ENCODE measurements at places on chromosomes 5 and 9. TPM values are rescaled to one million over a fixed set of nuclear protein-coding genes. Genes with fewer than 3 reads are reported as not detected.

The ASTN2 gene
- 4.2 TPM for total RNA-seq

The NUP188 gene
- total RNA-seq, result 102 TPM

The KCNV2 gene
- not detected for total RNA-seq

The SLC6A18 gene
- total RNA-seq, result not detected

The FCN2 gene
- not detected for total RNA-seq

The COL5A1 gene
- total RNA-seq, result 0.07 TPM

The TMEM232 gene
- total RNA-seq, result 0.30 TPM

DNA sequence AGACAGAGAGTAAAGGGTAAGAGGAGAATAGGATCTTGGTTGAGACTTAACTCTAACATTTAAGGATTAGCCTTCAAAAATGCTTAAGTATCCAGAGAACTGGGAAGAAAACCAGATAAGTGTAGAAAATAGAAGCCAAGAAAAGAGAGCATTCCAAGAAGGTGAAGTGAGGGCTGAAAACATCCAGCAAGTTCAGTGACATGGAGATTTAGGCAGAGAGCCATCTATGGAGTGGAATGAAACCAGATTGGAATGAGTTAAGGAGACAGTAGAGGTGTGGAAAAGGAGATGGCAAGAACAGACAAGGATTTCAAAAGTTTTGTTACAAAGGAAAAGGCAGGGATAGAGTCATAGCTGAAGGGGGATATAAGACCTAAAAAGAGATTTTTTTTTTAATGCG is 188.1 kb downstream of the TRPM3 start:
- H3K36me3 ChIP-seq, result no peaks in the 10 kb centered on the region
- H3K27me3 ChIP-seq, result no peaks in the 10 kb centered on the region
- no peak overlapping the region for H3K27ac ChIP-seq
- no peaks in the 10 kb centered on the region for H3K4me1 ChIP-seq
- no peak for DNase-seq

DNA sequence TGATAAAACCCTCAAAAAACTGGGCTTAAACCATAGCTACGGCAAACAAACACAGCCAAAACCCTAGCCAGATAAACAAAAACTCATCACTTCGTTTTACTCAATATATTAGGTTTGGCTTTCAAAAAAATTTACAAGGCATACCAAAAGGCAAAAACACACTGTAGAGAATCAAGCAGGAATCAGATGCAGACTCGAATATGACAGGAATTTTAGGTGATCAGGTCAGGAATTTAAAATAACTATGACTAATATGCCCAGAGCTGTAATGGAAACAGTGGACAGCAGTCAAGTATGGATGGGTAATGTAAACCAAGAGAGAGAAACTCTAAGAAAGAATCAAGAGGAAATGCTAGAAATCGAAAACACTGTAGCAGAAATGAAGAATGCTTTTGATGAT is 26.5 kb upstream of the DOCK2 start:
- H3K36me3 ChIP-seq, result peaks cover 9% of the 10 kb centered on the region
- H3K4me1 ChIP-seq, result no peaks in the 10 kb centered on the region
- no peak for DNase-seq
- H3K27me3 ChIP-seq, result peaks cover 13% of the 10 kb centered on the region
- H3K4me3 ChIP-seq, result no peak overlapping the region

DNA sequence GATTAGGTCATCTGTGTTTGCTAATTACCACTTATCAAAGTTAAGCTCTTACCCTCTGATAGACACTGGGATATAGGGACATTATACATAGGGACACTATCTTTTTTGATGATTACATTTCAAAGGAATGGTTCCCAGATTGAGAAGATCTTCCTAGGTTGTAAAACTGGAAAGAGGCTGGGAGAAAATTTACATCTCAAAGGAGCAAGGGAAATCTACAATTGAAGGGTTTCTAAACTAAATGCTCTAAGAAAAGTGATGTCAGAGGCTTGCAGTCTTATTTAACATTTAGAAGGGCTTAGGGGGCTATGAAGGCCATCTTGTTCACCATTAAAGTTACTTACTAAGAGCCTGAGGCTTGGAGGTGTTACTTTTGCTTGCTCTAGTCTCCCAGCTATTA is 242.8 kb downstream of the PRR16 start:
- no peaks in the 10 kb centered on the region for H3K36me3 ChIP-seq
- peaks cover 5% of the 10 kb centered on the region for H3K27me3 ChIP-seq
- no peak overlapping the region for H3K27ac ChIP-seq
- no peak for DNase-seq
- H3K4me3 ChIP-seq, result no peak overlapping the region
- no peaks in the 10 kb centered on the region for H3K4me1 ChIP-seq

- no peak for DNase-seq
- no peaks in the 10 kb centered on the region for H3K27me3 ChIP-seq
- H3K27ac ChIP-seq, result peak overlapping the region; percentile 16
- H3K4me1 ChIP-seq, result no peaks in the 10 kb centered on the region
Observed at GRCh38 chr5:134777366-134777765, 18.8 kb downstream of the DDX46 start.

DNA sequence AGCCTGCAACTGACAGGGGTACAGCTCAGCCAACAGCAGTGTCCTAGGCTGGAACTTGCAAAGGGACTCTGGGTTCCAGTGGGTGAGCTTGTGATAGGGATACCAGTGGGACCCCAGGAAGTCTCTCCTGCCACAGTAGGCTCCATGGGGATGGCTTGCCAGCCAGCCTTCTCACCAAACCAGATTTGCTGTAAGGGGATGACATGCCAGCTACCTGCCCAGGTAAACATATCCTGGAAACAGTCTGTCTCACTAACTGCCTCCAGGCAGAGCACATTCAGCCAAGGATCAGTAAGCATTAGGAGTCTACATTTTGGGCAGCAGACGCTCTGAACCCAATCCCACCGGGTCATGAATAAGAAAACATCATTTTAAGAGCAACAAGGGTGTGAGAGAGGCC is 49.9 kb downstream of the SIL1 start:
- H3K27ac ChIP-seq, result no peak overlapping the region
- no peaks in the 10 kb centered on the region for H3K27me3 ChIP-seq
- peaks cover 36% of the 10 kb centered on the region for H3K4me1 ChIP-seq
- H3K36me3 ChIP-seq, result no peaks in the 10 kb centered on the region
- no peak for DNase-seq
- H3K4me3 ChIP-seq, result no peak overlapping the region

GRCh38 chr9:104743376-104743985 is 4.0 kb upstream of the NIPSNAP3A start:
- DNase-seq, result peak; percentile 39
- H3K27me3 ChIP-seq, result no peaks in the 10 kb centered on the region
- H3K36me3 ChIP-seq, result peaks cover 3% of the 10 kb centered on the region
- H3K4me3 ChIP-seq, result no peak overlapping the region
- no peak overlapping the region for H3K27ac ChIP-seq
- H3K4me1 ChIP-seq, result peaks cover 11% of the 10 kb centered on the region

DNA sequence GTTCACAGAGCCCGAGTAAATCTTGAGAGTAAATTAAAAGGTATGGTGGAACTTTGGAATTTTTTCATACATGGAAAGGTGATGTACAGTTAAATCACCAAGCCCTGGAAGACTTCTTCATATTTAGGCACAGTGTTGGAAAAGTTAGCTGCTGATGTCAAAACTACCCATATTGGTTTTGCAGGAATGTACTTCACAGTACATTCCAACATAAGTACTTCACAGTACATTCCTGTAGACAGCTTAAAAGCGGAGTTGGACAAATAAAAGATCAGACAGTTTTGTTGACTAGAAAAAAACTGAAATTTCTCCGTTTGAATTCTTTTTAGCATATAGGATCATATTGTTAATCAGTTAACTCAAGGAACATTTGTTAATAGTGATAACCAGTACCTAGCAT is 1.8 kb downstream of the RANBP17 start:
- H3K27me3 ChIP-seq, result peaks cover 45% of the 10 kb centered on the region
- peaks cover 6% of the 10 kb centered on the region for H3K4me1 ChIP-seq
- peaks cover 14% of the 10 kb centered on the region for H3K36me3 ChIP-seq
- H3K4me3 ChIP-seq, result no peak overlapping the region
- no peak overlapping the region for H3K27ac ChIP-seq
- no peak for DNase-seq

DNA sequence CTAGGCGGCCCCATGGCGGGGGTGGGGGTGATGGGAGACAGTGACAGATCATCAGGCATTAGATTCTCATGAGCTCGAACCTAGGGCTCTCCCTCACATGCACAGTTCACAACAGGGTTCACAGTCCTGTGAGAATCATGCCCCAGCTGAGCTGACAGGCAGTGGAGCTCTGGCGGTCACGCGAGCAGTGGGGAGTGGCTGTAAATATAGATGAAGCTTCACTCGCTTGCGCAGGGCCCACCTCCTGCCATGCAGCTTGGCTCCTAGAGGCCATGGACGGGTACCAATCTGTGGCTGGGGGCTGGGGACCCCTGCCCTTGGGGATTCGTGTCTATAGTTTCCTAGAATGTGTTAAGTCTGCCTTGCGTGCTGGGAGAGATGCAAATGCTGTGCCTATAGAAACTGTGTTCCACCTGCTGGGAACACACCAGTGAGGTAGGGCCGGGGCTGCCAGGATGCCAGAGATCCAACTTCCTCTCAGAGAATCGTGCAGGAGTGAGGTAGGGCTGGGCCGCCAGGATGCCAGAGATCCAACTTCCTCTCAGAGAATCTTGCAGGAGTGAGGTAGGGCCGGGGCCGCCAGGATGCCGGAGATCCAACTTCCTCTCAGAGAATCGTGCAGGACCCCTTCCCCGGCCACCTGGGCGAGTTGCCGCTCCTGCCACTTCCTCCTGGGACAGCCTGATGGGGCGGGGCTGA is 14.1 kb upstream of the EXOC3 start:
- H3K36me3 ChIP-seq, result peaks cover 13% of the 10 kb centered on the region
- peaks cover 6% of the 10 kb centered on the region for H3K27me3 ChIP-seq
- no peak overlapping the region for H3K4me3 ChIP-seq
- H3K4me1 ChIP-seq, result no peaks in the 10 kb centered on the region
- no peak overlapping the region for H3K27ac ChIP-seq
- DNase-seq, result no peak

DNA sequence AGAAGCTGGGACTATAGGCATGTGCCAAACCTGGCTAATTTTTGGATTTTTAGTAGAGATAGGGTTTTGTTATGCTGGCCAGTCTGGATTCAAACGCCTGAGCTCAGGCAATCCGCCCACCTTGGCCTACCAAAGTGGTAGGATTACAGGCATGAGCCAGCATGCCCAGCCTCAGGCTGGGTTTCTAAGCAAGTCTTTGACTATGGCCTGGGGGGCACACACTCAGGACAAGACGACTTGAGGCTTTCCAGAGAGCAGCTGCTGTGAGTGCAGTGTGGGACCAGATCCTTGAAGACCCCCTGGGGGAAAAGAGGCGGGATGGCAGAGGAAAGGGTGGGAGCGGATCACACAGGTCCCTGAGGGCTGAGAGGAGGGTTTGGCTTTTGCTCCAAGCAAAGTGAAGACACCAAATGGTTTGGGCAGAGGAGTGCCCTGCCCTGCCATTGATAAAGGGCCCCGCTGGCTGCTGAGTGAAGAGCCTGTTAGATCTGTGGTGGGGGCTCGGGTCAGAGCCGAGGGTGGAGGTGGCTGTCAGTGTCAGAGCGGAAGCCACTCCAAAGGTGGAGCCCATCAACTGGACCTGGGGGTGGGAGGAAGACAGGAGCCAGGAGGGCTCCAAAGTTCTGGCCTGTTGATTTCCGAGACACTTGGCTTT is 46.8 kb upstream of the FUBP3 start:
- no peak overlapping the region for H3K27ac ChIP-seq
- H3K4me1 ChIP-seq, result peaks cover 6% of the 10 kb centered on the region
- H3K36me3 ChIP-seq, result no peaks in the 10 kb centered on the region

DNA sequence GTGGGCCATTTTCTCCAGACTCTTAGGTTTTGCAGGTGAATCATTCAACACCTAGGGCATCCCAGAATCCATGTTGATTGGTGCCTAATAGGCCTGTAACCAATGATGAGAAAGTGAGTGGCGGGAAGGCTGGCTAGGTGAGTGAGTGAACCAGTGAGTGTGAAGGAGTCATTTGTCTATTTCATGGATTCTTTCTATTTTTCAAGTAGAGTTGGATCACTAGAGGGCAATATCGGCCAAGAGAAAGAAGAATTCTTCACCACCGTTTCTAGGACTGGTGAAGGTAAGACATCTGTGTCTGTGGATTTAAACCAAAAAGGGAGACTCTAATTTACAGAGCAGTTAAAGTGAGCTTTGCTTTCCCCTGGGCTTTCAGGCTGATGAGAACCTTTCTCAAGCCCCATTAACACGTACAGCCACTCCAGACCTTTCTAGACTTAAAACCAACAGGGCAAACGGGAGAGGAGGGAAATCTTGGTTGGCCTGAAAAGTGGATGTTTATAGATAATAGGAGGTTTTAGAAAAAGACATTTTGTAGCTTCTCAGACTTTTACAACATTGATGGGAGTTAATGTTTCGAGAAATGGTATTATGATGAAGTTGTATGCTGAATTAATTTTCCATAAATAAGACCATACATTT is 114.3 kb upstream of the IL12B start:
- peaks cover 15% of the 10 kb centered on the region for H3K27me3 ChIP-seq
- no peak overlapping the region for H3K27ac ChIP-seq
- H3K4me3 ChIP-seq, result no peak overlapping the region
- no peaks in the 10 kb centered on the region for H3K4me1 ChIP-seq

DNA sequence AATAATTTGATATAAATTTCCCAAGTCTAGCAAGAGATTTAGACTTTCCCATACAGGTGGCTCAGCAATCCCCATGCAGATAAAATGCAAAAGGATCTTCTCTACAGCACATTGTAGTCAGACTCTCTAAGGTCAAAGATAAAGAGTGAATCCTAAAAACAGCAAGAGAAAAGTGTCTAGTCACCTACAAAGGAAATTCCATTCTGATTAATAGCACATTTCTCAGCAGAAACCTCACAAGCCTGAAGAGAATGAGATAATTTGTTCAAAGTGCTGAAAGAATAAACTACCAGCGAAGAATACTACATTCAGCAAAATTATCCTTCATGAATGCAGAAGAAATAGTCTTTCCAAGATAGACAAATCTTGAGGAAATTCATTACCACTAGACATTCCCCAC is 493.3 kb downstream of the PRELID2 start:
- no peaks in the 10 kb centered on the region for H3K4me1 ChIP-seq
- H3K27me3 ChIP-seq, result peaks cover 2% of the 10 kb centered on the region
- no peak overlapping the region for H3K27ac ChIP-seq
- no peak overlapping the region for H3K4me3 ChIP-seq
- H3K36me3 ChIP-seq, result no peaks in the 10 kb centered on the region

DNA sequence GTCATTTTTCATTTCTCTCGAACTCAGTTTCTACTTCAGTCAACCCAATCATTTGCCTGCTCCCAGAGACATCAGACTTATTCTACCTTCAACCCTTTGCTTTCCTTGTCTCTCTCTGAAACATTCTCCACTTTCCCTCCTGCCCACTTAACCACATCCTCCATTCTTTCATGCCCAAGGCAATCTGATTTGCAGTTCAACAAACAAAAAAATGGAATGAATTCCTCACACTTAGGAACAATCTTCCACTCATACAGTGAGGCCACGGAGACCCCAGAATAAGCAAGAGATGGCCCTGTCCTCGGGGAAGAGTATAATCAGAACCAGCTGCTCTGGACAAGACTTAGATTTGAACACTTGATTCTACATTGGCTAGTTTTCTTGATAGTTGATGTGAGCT is 180.5 kb downstream of the RFK start:
- H3K4me1 ChIP-seq, result no peaks in the 10 kb centered on the region
- H3K27me3 ChIP-seq, result peaks cover 2% of the 10 kb centered on the region

DNA sequence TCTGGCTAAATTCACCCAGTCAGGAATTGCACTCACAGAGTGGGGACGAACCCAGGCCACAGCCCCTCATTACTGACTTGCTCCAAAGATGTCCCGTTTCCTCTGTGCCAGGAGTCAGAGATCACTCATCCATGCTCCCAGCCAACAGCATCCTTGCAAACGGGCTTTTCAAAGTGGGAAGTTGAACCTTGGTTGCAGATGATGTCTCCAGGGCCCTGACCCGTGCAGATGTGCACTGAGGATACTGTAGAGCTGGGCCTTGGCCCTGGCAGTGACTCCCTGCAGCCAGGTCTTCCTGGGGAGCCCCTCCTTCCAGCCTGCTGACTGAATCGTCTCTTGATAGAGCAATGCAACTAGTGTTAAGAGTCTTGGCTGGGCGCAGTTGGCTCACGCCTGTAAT is 22.3 kb downstream of the TCF7 start:
- H3K27me3 ChIP-seq, result no peaks in the 10 kb centered on the region
- H3K27ac ChIP-seq, result peak overlapping the region; percentile 26
- peaks cover 63% of the 10 kb centered on the region for H3K36me3 ChIP-seq
- DNase-seq, result peak; percentile 18

Measured in activated CD4-positive, alpha-beta T cell treated with anti-CD3 and anti-CD28 coated beads for 36 hours (primary cell).